SK-N-DZ (cell line): ENCODE measurements at places on chromosomes 1 and 21.
A peak's percentile ranks its signal among the peaks of the same experiment; 100 is the strongest.

DNA sequence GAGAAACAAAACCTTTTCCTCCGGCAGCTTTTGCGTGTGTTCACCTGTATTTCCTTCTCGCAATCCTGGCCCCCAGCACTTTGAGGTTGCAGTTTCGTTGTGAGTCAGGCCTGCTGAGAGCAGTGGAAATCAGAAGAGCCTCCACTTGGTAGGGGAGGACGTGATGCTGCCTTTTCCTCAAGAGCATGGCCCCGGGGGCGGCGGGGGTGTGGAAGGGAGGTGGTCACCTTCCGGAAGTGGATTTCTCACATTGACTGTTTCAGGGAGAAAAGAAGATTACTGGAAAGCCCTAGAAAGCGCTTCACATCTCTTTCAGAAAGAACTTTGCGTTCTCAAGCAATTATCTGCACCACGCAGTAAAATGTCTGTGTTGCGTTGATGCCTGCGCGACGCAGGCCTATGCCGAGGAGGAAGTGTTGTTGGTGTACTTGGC, 12.2 kb upstream of the IL10 start:
- no peak for DNase-seq

DNA sequence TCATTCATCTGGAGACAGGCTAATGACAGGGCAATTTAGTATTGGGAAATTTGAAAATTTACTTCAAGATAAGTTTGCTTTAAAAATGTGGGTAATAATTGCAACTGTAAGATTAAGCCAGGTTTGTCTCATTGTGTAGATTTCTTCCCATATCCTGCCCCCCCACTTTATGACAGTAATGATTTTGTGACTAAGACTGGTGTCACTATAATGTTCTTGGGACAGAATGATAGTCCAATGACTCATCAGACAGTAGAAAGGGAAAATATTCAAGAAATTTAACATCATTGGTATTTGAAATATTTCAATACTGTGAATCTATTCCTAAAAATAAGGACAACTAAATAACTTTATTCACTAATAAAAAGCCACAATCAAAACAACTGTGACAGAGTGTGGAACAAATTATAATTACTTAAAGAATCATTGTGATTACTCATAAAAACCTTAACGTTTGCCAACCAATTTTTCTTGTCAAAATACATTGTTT, 36.7 kb downstream of the FH start:
- no peak for DNase-seq

DNA sequence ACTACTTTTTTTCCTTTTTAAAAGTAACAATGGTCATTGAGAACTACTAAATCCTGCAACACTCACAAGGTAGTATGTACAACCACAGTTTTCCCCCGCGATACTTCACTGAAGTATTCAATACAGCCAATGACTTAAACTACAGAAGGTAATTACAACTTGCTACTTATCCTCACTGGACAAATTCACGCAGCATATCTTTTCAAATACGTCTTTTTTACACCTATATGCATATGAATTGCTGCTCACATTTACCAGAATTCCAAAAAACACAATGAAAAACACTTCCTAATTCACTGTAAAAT, 12.4 kb downstream of the NRIP1 start:
- no peak for DNase-seq

- DNase-seq, result peak; percentile 66
These were observed 51.6 kb downstream of the FAM163A start for GRCh38 chr1:179794669-179795068.

- no peak for DNase-seq
These were observed 132.7 kb upstream of the SGIP1 start for GRCh38 chr1:66401244-66401643.

DNA sequence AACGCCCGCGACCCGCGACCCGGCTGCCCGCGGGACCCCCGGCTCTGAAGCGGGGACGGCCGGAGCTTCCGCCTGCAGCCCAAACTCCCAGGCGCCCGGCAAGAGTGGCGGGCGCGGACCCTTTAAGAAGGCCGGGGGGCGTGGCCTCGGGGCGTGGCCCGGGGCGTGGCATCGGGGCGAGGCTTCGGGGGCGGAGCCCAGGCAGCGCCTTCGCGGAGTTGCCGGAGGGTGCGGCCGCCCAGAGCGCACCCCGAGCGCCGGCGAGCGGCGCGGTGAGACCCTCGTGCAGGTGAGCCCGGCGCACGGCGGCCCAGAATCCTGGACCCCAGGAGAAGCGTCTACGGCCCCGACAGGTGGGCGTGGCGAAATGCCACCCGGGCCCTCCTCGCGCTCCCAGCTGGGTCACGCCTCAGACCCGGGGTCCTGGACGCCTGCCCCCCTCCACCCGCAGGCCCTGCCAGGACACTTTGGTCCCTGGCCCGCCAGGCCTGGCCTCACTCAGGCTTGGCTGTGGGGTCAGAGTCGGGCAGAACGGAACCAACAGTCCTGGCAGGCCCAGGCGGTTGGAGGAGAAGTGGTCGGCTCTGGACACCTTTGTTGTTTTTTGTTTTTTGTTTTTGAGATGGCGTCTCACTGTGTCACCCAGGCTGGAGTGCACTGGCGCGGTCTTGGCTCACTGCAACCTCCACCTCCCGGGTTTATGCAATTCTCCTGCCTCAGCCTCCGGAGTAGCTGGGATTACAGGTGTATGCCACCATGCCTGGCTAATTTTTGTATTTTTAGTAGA, 14.4 kb downstream of the RNF223 start:
- DNase-seq, result peak; percentile 63

DNA sequence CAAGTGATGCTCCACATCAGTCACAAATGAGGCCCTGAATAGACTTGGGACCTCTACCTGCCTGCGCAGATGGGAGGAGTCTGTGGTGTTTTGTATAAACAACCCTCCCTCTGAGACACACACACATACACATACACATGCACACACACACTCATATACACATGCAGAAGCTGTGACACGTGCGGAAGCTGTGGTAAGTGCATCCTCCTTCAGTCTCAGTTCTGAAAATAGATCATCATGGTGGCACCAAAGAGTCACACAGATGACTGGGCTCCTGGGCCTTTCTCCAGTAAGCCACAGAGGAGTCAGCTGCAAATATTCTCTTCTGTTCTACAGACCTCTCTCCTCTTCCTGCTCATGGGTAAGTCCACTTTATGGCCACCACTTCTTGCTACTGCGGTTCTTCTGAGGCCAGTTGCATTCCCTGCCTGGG, at the start of gene LY9:
Gene LY9 (plus strand): TSS at position 224 of the 433 bp plus-strand sequence. CDS start 14 bp downstream, at position 238.
- DNase-seq, result no peak

DNA sequence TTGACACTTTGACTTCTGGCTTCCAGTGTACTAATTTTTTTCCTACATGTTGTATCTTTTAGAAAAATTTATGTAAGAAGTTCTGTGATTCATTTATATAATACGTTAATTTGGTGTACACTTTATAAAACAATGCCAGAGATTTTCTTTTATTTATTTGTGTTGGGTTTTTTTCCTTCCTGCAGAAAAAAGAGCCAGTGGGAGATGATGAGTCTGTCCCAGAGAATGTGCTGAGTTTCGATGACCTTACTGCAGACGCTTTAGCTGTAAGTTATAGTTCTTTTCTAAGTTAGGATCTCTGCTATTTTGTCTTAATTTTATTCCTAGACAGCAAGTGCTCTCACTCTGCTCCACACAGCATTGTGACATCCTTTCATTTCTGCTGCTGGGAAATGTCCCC, 14.4 kb downstream of the SARS1 start:
- DNase-seq, result no peak

GRCh38 chr1:111269825-111270406, 20.7 kb upstream of the CHIA start:
- no peak for DNase-seq

DNA sequence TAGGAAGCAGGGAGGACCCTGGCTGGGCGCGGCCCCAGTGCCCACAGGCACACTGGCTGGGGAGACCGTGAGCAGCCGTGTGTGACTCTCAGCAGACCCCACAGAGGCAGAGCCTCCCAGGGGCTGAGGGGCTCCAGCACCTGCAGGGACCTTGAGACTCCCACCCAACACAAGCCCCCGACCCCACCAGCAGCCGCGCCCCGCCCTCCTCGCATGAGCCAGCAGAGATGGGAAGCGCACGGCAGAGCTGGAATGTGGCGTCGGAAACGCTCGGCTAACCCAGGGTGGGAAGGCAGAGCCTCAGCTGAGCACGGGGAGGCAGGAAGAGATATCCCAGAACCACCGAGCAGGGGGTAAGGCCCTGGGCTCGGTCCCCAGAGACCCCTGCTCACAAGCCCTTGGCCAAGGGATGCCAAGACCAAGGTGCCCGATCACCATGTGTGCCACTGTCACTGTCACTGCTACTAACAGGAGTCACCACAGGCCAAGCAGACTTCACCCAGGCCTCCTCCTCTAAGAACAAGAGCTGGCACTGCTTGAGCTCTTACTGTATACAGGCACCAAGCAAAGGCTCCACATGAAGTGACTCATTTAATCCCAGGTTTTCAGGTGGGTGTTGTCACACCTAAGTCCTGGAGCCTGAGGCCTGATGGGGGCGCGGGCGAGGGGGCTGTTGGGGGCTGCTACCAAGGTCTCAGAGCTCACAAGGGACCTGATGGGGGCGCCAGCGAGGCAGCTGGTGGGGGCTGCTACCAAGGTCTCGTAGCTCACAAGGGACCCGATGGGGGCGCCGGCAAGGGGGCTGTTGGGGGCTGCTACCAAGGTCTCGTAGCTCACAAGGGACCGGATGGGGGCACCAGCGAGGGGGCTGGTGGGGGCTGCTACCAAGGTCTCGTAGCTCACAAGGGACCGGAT, 20.1 kb downstream of the MEGF6 start:
- no peak for DNase-seq
